Foreskin keratinocyte (primary cell): ENCODE measurements at places on chromosomes 1 and 21. TPM values are rescaled to one million over a fixed set of nuclear protein-coding genes. Genes with fewer than 3 reads are reported as not detected.

Gene ZSCAN20
- polyA plus RNA-seq = 0.56 and 0.59 TPM in 2 replicates

Gene TMEM222
- polyA plus RNA-seq = 44.0 and 50.2 TPM in 2 replicates

Gene PIP5K1A
- 22.1 and 30.8 TPM in 2 replicates for polyA plus RNA-seq

Gene CXADR
- 3.8 and 4.0 TPM in 2 replicates for polyA plus RNA-seq

Gene CDCA8
- 32.3 and 46.8 TPM in 2 replicates for polyA plus RNA-seq

Gene ANGPTL7
- not detected in 2 replicates for polyA plus RNA-seq

Gene MCOLN3
- polyA plus RNA-seq = 1.9 and 2.1 TPM in 2 replicates

Gene ANGEL2
- polyA plus RNA-seq = 5.9 and 7.1 TPM in 2 replicates

Gene LEMD1
- 0.68 and 0.69 TPM in 2 replicates for polyA plus RNA-seq

Gene AGO4
- 1.8 and 2.1 TPM in 2 replicates for polyA plus RNA-seq

Gene FBXO2
- polyA plus RNA-seq = 42.6 and 57.7 TPM in 2 replicates

Gene CROCC
- 8.1 and 8.8 TPM in 2 replicates for polyA plus RNA-seq

Gene PMF1
- 75.0 and 76.1 TPM in 2 replicates for polyA plus RNA-seq

Gene S100B
- polyA plus RNA-seq = 0.21 TPM in 1 of 2 replicates, not detected in the other

Gene LRRC8B
- 0.29 and 0.31 TPM in 2 replicates for polyA plus RNA-seq

Gene L1TD1
- 4.0 and 4.9 TPM in 2 replicates for polyA plus RNA-seq

Gene C1orf141
- not detected in 2 replicates for polyA plus RNA-seq

GRCh38 chr1:226616636-226617035 is 68.1 kb downstream of the STUM start:
- no peak for DNase-seq

- no peak for DNase-seq
These were observed 34.3 kb upstream of the CITED4 start for GRCh38 chr1:40896482-40896881.

DNA sequence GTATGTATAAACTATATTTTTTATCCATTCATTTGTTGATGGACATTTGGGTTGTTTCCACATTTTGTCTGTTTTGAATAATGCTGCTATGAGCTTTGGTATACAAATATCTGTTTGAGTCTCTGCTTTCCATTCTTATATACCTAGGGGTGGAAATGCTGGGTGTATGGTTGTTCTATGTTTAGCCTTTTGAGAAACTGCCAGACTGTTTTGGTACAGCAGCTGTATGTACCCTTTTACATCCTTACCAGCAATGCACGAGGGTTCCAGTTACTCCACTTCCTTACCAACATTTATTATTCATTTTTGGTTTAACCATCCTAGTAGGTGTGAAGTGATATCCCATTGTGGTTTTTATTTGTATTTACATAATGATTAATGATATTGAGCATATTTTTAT is 13.9 kb downstream of the RASAL2 start:
- DNase-seq = no peak

DNA sequence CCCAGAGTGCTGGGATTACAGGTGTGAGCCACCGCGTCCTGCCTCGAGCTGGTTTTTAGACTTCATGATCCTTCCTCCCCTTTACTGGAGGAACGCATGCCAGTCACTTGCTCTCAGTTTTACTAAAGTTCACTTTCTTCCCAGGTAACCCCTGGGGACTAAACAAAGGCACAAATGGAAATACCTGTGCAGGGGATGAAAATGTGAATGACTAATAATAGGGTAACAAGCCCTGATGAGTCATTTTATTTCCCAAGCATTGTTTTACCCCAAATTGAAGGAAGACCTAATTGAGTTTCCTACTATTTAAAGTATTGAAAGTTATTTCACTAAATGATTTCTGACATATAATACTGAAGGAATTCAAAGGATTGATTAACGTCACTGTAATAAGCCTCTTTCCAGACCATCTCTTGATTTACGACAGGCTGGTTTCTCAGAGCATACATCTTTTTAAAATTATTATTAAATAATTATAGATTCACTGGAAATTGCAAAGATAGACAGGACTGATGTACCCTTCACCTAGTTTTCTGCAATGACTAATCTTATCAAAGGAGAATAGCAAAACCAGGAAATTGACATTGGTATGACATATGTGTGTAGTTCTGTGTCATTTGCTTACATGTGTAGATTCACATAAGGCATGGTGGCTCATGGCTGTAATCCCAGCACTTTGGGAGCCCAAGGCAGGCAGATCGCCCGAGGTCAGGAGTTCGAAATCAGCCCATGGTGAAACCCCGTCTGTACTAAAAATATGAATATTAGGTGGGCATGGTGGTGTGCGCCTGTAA is 53.2 kb upstream of the SOD1 start:
- DNase-seq = peak; percentile 23

GRCh38 chr1:39294531-39294930 is 90.0 kb downstream of the MACF1 start:
- no peak for DNase-seq

GRCh38 chr21:26124421-26124833 is 46.1 kb downstream of the APP start:
- peak; percentile 38 for DNase-seq

- DNase-seq = no peak
These were observed 166.5 kb downstream of the DHRS3 start for GRCh38 chr1:12451560-12451900.

DNA sequence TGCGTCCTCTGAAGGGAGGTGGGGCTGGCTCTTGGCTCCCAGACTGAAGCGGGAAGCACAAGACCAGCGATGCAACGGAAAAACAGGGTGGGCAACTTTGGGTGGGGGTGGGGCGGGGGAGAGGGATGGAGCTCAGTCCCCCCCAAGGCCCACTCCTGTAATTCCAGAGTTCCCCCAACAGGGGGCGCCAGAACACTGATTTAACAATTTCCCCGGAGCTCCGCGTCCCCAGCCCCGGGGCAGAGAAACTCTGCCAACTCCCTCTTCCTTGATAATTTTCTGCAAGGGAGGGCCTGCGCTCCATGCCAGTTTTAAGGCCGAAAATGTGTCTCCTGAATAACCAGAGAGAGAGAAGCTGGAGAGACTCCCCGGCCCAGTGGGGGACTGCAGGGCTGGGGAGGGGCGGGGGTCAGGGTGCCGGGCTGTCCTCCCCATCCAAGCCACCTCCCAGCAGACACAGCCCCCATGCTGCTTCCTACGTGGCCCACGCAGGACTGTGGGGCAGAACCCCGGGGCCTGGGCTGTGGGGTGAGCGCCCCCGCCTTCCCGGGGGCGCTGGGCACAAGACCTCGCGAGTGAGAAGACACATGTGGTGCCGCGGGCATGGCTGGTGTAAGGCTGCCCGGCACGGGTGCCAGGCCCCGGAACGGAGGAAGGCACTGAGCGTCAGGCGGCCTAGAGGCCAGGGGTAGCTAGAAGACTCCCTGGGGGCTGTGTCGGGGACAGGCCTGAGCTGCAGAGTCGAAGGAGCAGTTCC is 51.4 kb downstream of the KIF21B start:
- no peak for DNase-seq

- no peak for DNase-seq
These were observed 20.8 kb upstream of the EFNA1 start for GRCh38 chr1:155106862-155107261.

GRCh38 chr1:197062692-197063091 is 4.4 kb downstream of the F13B start:
- no peak for DNase-seq

- DNase-seq = no peak
These were observed 1.2 kb downstream of the NEGR1 start for GRCh38 chr1:72281144-72281543.

- no peak for DNase-seq
These were observed at the start of gene CRABP2 for GRCh38 chr1:156705321-156705917. CRABP2 (minus strand) TSS chr1:156705583; CDS start chr1:156705446, 137 bp downstream.

DNA sequence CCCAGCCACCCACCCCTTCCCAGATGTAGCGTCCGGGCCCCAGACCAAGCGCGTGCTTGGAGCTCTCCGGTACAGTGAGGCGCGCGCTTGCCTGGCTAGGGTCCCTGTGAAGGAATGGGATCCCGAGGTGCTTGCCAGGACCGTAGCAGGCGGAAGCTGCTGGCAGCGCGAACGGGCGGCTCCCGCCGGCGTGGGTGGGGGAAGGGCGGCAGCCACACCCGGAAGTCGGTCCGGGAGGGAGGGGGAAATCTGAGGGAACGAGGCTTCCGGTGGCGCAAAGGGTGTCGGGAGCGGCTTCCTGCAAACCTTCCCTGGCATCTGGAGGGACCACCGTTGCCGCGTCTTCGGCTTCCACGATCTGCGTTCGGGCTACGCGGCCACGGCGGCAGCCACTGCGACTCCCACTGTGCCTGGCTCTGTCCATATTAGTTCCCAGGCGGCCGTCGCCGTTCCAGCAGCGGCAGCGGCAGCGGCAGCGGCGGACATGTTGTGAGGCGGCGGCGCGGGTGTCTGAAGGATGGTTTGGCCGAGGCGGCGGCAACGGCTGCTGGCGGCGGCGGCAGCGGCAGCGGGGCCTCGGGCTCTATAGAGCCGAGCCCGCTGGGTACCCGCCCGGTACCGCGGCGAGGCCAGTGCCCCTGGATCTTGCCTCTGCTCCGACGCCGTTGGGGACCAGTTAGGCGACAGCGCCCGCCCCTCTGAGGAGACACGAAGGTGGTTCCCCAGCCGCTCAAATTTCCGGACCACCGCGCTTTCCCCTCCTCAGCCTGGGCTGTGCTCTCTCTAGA is at the start of gene DR1:
Gene DR1 (plus strand): TSS at position 275 of the 788 bp plus-strand sequence. CDS start 739 bp downstream, outside the sequence.
- DNase-seq = peak; percentile 69

DNA sequence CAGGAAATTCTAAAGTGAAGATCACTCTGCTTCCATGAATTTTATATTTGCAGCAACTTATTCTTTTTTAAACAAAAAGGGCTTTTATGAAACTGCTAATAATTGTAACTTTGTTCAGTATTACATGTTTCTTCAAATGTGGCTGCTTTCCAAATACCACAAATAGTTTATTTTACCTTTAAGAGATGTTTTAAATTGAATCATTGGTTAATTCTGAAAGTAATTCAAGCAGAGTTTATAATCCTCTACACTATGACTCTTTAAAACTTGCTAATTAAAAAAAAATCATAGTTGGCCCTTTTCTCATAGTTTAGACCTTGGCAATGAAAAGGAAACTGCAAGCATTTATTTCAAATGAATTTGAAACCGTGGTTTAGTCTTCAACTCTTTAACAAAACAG is 59.6 kb downstream of the SDCCAG8 start:
- DNase-seq = no peak

GRCh38 chr1:10061276-10061675 is 28.5 kb downstream of the UBE4B start:
- no peak for DNase-seq

- no peak for DNase-seq
These were observed 338 bp upstream of the TOR1AIP1 start for GRCh38 chr1:179881642-179882252.

- DNase-seq = no peak
These were observed at the start of gene MROH7 for GRCh38 chr1:54640863-54641836. MROH7 (plus strand) TSS chr1:54641786; CDS start chr1:54652927, 11,141 bp downstream.

DNA sequence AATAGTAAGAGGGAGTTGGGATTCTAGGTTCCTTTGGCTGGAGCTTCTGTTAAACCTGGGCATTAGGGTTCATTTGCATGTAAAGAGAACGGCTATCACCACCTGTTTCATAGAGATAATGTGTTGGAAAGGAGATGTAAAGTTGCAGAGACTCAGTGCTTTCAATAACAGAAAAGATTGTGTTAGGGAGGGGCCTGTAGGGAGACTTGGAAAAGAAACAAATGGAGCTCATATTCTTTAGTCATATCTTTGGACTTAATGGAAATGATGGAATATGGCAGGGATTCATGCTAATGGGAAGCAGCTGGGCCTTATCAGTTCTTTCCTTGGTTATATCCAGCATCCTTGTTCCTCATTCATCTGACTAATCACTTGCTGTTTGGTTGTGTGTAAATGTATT is 144.9 kb downstream of the CD247 start:
- DNase-seq = no peak

DNA sequence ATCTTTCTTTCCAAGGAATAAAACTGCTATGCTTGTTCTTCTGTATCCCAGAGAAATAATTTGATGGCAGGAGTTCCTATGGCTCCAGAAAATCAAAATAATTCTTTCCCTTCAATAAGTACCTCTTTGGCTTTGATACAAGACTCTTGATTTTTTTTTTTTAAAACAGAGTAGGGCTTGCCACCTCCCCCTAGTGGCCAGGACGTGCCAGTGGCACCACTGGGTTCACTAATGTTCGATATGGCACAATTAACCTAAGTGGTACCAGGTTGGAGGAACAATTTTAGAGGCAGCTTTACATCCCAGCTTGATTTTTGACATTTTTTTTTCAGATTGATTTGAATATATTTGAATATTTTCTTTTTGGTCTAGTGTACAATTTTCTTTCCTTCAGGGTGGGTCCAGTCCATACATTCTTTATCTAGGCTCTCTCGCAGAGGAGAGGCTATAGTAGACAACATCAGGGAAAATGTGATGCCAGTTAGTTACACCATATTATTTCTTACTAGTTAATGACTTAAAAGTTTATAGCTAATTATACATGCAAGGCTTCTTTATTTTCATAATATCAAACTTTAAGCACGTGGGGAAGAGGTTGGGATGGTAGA is 330.9 kb downstream of the S1PR1 start:
- DNase-seq = no peak

- DNase-seq = no peak
These were observed 18.8 kb upstream of the MAP1LC3C start for GRCh38 chr1:242017580-242018233.

- DNase-seq = no peak
These were observed 250.8 kb upstream of the FGGY start for GRCh38 chr1:59046134-59046533.

DNA sequence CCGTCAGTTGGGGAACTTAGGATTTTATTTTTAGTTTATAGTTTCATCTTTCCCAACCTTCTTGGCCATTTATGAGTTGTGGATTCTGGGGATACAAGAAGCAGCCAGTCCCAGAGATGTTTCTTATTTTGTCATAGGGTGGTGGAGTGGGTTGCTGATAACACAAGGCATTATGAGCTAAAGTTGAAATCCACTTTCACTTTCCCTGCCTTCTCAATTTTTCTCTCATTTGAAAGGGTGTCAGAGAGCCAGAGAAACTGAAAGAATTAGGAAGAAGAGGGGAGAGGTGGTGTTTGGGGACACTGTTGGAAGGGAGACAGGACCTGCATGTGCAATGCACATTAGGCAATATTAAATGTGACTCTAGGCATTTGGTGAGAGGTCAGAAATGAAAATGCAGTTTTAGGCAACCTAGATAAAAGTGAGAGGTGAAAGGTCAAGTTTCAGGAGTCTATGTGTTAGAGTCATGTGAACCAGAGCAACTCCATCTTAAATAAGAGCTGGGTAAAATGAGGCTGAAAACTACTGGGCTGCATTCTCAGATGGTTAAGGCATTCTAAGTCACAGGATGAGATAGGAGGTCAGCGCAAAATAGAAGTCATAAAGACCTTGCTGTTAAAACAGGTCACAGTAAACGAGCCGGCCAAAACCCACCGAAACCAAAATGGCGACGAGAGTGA is 71.1 kb upstream of the F3 start:
- no peak for DNase-seq

DNA sequence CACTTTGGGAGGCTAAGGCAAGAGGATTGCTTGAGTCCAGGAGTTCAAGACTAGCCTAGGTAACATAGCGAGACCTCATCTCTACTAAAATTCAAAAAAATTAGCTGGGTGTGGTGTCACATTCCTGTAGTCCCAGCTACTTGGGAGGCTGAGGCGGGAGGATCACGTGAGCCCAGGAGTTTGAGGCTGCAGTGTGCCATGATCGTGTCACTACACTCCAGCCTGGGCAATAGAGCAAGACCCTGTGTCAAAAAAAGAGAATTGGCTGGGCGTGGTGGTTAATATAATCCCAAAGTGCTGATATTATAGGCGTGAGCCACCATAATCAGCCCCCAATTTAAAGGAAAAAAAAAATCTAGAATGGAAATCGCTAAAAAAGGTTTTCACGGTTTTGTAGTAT is 7.0 kb downstream of the MACO1 start:
- DNase-seq = no peak

GRCh38 chr1:4978660-4979390 is 324.4 kb downstream of the AJAP1 start:
- no peak for DNase-seq
